Tibial nerve (tissue), 4 donors: ENCODE measurements at places on chromosomes 2 and 18. TPM values are rescaled to one million over a fixed set of nuclear protein-coding genes. Genes with fewer than 3 reads are reported as not detected.

- H3K27me3 ChIP-seq, result no peaks in the 10 kb centered on the region
- no peak for DNase-seq
- no peak overlapping the region for H3K27ac ChIP-seq
- H3K36me3 ChIP-seq, result no peaks in the 10 kb centered on the region
Observed at GRCh38 chr2:239358062-239358754, 42.6 kb downstream of the HDAC4 start.

GRCh38 chr18:79518028-79518682, 122.4 kb downstream of the NFATC1 start:
- H3K27me3 ChIP-seq, result no peaks in the 10 kb centered on the region
- no peaks in the 10 kb centered on the region for H3K4me1 ChIP-seq
- no peaks in the 10 kb centered on the region for H3K36me3 ChIP-seq
- no peak for DNase-seq

The CHST9 gene
- 0.30 TPM for total RNA-seq

The CCDC121 gene
- total RNA-seq, result 7.2 TPM
